Stimulated activated CD4-positive, alpha-beta T cell treated with anti-CD3 and anti-CD28 coated beads, TNF-alpha, amount 100 ng/mL, for 48 hours (primary cell): ENCODE measurements at places on chromosomes 1 and 21.

DNA sequence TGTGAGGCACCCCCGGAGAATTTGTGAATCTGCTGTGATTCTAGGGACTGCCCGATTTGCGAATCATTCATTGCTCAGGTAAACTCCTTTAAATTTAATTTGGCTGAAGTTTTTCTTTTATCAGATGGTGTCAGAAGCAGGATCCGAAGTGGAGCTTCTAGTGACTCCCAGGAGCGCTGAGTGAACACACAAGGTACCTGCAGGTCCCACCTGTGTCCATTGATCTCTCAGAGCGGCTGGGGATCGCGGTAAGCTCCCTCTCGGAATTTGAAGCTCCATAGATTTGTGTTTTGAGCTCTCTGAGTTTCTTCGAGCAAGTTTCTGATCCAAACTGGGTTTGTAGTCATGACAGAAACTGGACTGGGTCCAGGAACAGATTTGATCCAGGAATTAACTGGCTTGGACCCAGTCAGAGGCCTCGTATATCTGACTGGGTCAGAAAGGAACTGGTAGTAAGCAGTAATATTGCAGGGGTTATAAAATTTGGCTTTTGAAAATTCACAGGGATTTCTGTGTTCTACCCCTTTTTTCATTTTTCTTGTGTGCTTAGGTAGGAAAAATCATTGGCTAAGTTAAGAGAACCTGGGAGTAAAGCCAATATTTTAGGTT lies 56.2 kb upstream of the EDEM3 start:
- no peak for DNase-seq

DNA sequence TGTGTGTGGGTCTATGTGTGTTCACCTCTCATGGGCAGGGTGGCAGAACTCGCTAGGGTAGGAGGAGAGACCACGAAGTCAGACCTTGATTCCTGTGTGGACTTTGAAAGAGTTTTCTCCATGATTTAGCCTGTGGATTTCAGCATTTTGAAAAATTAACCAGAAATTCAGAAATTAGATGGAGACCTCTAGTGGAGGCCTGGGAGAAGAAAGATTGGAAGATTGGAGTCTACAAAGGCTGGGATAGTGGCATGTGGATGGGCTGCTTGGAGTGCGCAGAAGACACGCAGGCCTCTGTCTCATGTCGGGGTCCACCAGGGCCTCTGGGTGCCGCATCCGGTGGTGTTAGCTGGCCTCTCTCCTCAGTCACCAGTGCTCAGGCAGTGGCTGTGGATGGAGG lies 18.9 kb upstream of the IGSF5 start:
- no peak for DNase-seq

DNA sequence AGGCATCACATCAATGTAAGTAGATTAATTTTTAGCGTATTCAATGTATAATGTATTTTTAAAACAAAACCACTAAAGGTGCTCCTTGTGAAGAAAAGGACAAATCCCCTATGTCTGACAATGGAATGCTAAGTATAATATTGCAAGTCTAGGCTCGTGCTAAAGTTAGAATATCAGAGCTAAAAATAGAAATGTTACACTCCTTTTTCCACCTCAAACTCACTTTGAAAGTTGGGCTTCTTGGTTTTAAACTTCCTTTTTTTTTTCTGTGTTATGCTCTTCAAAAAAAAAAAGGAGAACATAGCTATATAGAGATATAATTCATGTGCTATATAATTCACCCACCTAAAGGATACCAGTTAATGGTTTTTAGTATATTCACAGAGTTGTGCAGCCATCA lies 3.6 kb upstream of the SERBP1 start:
- no peak for DNase-seq

DNA sequence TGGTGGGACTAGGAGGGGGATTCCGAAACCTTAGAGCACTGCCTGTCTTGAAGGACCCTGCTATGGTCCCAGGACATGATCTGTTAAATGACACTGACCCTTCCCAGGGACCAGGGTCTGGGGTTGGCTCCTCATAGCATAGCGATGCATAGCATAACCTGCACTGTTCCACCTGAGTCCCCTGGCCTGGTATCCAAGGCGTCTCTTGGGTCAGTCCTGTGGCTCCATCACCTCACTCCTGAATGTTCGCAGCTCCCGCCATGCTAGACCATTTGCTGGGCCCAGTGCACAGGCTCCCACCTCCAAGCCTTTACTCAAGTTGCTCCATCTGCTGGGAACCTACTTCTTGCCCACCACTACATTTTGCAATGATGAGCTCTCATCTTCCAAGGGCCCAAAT lies 39.0 kb upstream of the MAGOH start:
- DNase-seq: no peak

DNA sequence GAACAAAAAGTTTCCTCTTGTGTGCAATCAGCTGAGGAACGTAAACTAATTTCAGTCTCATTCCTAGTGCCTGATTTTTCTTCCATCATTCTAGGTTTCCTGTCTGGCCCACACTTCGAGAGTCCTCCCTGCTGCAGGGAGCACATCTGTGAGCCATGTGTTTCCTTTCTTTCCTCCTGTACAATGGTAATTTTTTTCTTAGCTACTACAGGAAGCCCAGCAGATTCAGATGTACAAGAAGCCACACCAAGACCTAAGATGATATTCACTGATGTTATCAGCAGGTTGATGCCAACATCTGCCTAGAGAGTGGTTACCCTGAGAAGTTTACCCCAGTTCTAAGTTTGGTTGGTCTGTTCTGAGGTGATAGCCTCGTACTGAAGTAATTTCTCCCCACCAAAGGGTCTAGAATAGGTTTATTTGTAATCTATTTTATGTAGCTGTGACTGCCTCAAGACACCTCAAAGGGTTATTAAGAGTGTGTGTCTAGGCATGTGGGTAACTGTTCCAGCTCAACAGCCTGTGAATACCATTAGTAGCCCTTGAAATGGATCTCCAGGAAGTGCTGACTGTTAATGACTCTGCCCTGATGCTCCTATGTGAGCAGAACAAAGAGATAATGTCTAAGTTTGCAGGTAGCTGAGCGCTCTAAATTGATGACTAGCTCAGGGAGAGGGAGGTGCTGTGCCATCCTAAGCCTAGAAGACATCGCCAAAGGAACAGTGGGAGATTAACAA lies 31.7 kb upstream of the CLDN14 start:
- no peak for DNase-seq

DNA sequence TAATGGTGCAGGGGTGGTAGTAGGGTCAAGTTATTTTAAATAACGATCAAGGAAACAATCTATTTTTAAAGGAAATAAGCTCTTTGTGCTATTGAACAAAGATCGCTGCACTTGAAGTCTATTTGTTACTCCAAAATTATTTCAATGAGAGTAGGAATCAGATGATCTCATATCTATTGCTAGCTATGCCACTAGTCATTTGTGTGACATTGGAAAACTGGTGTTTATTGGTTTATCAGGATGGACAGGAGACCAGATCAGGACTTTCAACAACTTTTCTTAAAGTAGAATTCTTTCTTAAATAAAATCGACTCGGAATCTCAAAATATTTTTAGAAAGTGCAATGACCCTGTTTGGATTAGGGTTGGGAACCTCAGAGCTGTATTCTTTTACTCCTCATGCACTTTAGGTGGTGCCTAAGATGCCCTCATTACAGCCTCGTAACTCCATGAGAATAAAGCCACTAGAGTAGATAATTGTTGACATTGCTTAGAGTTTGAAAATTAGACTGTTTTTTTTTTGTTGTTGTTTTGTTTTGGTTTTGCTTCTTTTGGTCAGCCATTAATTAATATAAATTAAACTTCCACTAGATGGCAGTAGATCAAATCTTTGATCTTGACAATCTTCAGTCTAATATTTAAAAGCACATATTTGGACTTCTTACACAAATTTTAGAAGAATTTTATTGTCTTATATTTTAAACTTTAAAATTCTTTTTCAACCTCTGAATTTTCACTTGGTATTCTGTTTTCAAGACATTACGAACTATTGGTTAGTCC lies 352.4 kb downstream of the USP25 start:
- DNase-seq: no peak

- no peak for DNase-seq
Measured at GRCh38 chr1:231925864-231926263, 299.3 kb downstream of the DISC1 start.

- DNase-seq: no peak
Measured at GRCh38 chr1:30420519-30421050, 302.8 kb downstream of the MATN1 start.

- DNase-seq: no peak
Measured at GRCh38 chr1:47579809-47580208, 142.0 kb downstream of the FOXD2 start.

GRCh38 chr1:231663211-231663792 lies 36.7 kb downstream of the DISC1 start:
- no peak for DNase-seq

DNA sequence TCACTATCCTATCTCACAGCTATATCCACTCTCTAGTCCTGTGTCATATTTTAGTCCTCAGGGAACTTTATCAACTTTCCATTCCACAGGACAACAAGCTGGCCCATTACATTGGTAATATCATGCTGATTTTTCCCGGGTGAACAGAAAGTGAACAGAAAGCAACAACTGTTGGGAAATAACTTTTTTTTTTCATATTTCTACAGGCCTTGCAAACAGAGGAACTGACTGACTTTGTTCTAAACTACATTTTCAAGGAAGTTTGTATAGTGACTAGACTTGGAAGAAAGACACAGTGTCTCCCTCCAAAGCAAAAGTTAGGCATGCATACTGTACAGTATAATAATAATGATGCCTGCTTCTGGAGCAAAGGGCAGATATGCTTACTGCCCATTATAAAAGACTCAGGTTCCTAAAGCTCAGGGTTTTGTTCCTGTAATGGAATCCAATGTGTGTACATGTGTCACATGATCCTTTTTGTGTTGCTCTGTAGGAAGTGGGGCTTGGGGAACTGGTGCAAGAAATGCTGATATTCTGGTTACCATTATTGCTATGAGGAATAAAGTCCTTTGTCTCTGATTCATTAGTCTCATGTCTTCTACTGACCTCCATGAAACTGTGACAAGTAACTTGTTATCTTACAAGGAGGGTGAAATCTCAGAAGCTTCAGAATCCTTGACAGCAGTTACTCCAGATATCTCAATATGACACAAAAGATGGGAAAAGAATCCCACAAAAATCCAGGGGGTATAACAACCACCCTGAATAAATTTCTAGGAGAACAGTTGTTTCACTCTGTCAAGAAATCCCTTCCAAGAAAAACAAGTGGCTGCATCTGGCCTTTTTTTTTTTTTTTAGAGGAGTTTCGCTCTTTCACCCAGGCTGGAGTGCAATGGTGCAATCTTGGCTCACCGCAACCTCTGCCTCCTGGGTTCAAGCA lies 17.7 kb upstream of the NTPCR start:
- no peak for DNase-seq

DNA sequence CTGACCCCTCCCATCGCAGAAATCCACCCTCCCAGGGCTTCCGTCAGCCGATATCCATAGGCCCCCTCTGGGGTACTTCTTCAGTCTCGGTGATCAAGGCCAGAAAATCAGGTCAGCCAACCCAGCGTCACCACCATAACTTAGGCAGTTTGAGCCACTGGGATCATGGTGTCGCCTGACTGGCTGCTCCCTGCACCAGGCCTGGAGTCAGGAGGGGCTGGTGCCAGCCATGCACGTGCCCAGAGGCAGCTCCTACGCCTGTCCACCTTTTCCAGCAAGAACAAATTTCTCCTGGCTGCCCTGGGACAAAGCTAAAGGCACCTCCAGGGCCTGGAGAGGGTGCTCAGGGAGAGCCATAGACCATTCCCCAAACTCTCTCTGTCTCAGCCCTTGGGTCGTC lies 4.8 kb upstream of the CTRC start:
- no peak for DNase-seq

DNA sequence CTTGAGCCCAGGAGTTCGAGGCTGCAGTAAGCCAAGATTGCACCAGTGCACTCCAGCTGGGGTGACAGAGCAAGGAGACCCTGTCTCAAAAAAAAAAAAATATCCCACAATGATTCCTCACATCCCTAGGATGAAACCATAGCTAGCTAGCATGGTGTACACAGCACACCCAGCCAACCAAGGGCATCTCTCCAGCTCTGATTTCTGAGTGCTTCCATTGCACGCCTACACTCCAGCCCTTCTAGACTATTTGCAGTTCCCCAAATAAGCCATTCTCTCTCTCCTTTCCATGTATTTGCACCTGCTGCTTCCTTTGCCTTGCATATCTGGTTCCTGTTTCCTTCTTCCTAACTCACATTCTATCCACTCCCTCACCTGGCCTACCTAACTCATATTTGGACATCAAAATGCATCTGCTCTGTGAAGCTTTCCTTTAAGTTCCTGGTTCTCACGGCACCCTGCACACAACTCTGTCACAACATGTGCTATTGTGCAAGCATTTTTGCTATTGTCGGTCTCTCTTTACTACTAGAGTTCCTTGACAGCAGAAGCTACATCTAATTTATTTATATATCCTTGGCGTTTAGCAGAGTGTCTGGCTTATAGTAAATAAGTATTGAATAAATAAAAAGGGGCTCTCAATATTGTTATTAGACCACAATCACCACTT lies 2.4 kb upstream of the ELAPOR1 start:
- DNase-seq: no peak

GRCh38 chr1:29456685-29457435 lies 220.5 kb downstream of the PTPRU start:
- no peak for DNase-seq

GRCh38 chr1:24248859-24249258 lies 61.8 kb upstream of the IFNLR1 start:
- DNase-seq: no peak

DNA sequence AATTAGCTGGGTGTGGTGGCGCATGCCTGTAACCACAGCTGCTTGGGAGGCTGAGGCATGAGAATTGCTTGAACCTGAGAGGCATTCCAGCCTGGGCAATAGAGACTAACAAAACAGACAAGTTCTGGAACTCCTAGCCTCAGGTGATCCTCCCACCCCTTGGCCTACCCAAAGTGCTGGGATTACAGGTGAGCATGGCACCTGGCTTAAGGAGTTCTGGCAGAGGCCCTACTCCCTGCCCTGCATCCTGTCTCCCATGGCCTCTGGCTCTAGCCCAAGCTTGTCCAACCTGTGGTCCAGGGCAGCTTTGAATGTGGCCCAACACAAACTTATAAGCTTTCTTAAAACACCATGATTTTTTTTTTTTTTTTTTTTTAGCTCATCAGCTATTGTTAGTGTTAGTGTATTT lies 20.4 kb downstream of the TOMM20 start:
- DNase-seq: no peak

- DNase-seq: no peak
Measured at GRCh38 chr1:80250573-80251168, 1244.1 kb upstream of the ADGRL4 start.

DNA sequence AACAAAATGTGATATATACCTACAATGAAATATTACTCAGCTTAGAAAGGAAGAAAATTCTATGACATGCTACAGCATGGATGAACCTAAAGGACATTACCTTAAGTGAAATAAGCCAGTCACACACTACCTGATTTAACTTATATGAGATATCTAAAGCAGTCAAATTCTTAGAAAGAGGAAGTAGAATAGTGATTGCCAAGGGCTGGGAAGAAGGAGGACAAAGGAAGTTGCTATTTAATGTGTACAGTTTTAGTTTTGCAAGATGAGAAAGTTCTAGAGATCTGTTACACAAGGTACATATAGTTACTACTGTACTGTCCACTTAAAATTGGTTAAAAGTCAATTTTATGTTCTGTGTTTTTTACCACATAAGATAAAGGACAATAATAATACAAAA lies 87.5 kb upstream of the KCTD3 start:
- DNase-seq: no peak
